Memory B cell (primary cell): ENCODE measurements at places on chromosomes 3 and 15.

GRCh38 chr3:23175341-23176083 lies 27.6 kb upstream of the UBE2E2 start:
- no peak for DNase-seq

GRCh38 chr15:73683777-73684580 lies at the start of gene CD276:
CD276 (plus strand) TSS chr15:73684383; CDS start chr15:73699640, 15,257 bp downstream.
- DNase-seq, result no peak

DNA sequence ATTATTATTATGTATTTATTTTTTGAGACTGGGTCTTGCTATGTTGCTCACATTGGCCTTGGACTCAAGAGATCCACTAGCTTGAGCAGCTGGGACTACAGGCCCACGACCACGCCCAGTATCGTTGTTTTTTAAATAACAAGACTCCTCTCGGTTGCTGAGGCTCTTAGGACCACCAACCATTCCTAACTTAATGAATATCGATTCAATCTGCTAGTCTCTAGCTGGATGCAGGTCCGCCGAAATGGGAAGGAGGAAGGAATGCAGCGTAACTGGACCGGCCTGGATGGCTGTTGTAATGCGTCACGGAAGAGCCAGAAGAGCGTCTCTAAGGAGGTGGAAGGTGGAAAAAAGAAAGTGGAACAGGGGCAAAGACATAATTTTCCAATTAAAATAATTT lies 1.7 kb downstream of the ANXA2 start:
- no peak for DNase-seq

- DNase-seq, result no peak
Observed at GRCh38 chr3:87755852-87756251, 303.0 kb downstream of the CGGBP1 start.

GRCh38 chr15:100464888-100465287 lies 63.9 kb downstream of the CERS3 start:
- no peak for DNase-seq

DNA sequence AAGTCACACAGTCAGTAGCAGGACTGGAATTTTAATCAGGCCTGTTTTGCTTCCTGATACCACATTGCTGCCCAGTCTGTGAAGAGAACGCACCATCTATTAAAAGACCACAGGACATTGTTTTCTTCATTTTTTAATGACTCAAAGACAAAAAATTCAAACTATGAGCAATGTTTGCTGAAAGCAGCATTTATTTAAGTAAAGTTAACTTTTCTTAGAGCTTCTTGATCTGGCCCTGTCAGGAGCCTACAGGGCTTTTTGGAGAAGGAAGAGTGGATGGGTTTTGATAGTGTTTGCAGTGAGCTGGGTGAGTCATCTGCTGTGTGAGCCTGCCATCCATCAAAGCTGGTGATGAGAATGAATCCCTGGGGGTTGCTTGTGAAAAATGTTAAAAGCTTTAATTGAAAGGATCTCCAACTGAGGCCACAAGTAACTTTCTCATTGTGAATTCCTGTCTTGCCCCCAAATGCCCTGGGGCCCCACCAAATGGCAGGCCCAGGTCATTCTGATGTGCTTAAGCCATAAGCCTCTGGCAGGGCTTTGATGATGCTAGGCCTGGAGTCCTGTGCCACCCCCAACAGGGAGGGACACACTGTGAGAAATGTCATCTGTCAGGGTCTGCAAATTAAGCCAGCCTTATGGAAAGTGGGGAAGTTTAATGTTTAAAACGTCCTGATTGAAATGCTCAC lies 136.2 kb upstream of the PFN2 start:
- DNase-seq, result no peak

DNA sequence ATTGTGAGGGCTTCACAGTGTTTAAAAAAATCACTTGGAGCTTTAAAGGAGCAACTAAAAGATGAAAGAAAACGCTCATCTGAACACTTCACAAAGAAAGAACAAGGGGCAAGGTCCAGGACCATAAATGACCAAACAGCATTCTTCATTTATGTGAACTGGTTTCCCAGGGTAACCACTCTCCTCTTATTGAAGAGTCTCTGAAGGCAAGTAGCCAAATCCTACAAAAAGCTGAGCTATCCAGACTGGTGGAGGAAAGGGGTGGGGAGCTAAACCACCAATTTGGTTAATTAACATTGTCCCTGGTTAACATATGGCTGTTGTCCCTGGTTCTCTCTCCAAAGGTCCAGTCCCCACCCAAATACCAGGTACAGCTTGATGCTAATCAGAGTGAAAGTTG lies 58.1 kb downstream of the OSBPL10 start:
- DNase-seq, result no peak

DNA sequence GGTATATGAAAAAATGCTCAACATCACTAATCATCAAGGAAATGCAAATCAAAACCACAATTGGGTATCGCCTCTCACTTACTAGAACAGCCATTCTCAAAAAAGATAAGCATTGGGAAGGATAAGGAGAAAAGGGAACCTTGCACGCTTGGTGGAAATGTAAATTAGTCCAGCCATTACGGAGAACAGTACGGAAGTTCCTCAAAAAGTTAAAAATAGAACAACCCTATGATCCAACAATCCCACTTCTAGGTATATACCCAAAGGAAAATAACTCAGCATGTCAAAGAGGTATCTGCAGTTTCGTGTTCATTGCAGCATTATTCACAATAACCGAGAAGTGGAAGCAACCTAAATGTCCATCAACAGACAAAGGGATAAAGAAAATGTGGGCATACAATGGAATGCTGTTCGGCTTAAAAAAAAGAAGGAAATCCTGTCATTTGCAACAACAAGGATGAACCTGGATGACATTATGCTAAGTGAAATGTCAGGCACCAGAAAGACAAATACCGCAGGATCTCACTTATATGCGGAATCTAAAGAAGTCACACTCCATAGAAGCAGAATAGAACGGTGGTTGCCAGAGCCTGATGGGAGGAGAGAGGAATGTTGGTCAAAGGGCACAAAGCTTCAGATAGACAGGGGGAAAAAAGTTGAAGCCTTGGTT lies 11.7 kb upstream of the CMTM7 start:
- no peak for DNase-seq

GRCh38 chr3:15800327-15800726 lies 2.5 kb upstream of the ANKRD28 start:
- no peak for DNase-seq

- DNase-seq, result no peak
Observed at GRCh38 chr15:57463360-57463759, 87.1 kb downstream of the CGNL1 start.

DNA sequence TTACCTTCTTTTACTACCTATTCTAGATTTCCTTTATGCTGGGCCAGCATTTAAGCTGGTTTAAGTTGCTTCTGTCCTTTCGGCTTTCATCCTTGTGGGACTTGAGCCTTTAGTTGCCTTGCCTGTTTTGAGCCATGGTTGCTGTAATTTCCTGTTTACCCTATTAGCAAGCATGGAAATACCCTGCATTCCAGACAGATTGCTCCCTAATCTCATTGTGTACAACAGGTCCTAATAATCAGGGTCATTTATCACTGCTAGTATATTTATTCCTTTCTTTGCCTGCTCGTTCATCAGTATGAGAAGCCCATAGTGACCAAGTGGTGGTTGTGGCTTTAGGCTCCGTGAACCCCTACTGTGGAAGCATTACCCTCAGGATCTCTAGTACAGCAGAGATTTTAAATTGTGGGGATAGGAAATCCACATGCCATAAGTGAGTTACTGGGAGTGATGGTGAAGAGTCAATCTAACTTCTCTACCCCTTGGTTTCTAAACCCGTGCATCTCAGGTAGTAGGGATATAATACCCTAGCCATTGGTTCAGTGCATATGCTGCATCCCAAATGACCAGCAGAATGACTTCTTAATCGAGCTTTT lies 31.9 kb downstream of the NCK1 start:
- DNase-seq, result no peak

DNA sequence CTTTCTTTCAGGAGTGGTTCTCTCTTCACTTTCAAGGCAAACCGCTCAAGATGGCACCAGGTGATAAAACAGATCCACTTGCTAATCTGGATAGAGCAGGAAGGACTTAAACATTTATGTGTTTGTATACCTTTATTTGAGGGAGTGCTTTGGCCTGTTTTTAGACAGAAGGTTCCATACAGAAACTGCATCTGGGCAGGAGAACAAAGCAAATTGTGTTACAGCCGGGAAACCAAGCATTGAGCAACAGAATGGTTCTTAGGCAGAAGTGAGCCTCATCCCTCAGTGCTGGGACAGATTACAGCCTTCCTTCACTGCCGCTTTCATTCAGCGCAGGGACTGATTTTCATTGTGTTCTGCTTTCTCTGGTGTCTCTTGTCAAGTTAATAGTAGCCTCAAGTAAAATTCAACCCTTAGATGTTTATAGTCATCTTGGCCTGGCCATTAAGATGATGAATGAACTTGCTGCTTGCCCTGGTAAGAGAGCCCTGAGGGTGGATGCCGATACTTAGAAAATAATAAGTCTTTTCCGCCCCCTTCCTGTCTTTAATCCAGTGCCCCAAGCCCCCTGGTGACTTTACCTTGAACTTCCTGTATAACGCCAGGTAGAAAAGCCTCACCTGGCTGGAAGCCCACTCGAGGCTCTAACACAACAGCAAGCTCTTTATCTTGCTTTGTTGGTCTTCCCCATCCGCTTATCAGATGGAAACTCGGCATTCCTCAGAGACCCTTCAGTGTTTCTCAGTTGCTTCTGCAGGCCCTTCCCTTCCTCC lies 168.0 kb upstream of the CTDSPL start:
- no peak for DNase-seq

DNA sequence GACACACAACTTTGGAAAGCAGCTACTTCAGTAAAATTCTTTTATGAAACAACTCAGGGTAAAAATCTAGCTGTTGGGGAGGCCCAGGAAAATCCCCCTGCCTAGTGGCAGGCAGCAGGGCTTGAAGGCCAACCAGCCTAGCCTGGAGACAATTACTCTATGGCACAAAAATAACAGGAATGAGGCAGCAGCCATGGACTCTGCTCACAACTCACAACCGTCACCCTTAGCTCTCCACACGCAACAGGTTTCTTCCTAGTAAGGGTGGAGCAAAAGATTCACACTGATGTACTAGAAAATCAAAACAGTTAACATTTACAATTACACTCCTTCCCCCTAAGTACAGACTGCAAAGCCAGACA lies 530 bp upstream of the FBXL22 start:
- no peak for DNase-seq

GRCh38 chr3:42827654-42828053 lies 18.4 kb downstream of the ACKR2 start:
- no peak for DNase-seq

GRCh38 chr3:161043336-161044035 lies 61.7 kb downstream of the B3GALNT1 start:
- DNase-seq, result no peak

- no peak for DNase-seq
Observed at GRCh38 chr3:141431411-141432378, 55.1 kb upstream of the RASA2 start.

GRCh38 chr15:40843885-40844695 lies at the start of gene SPINT1:
SPINT1 (plus strand) TSS chr15:40844048; CDS start chr15:40844555, 507 bp downstream.
- DNase-seq, result peak; percentile 56

DNA sequence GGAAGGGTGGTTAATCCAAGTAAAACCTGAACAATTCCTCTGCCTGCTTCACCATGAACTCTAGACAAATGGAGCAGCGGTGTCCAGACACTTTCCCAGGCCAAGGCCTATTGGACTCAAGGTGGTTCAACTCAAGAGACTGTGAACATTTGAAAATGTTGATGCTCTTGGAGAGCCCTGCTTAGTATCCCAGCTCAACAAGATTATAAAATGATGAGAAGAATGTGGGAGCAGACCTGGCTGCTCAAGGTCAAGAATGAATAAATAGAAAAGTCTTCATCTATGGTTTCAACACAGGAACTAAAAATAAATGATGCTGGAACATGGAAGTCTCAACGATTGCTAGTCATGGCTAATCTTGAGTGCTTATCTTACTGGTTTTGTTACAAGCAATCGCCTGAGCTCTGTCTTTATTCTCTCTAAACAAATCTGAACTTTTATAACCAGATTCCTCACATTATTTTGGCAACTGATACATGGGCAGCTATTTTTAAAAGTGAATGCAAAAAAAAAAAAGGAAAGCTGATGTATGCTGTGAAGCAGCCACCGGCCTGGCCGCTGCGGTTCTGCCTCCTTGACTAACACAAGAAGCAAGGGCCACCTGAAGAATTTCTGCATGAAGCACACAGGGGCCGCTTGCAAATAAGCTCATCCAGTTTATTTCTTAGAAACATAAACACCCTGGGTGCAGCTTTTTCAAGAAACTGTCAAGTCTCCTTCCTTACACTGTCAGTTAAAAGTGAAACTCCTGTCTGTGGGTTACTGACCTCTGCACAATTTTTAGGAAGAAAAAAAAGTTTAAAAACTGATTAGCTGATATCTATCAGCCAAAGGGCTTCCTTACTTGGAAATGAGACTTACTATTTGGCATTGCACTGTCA lies 120.1 kb upstream of the ARHGEF3 start:
- no peak for DNase-seq

- no peak for DNase-seq
Observed at GRCh38 chr3:46668116-46668515, 25.4 kb downstream of the ALS2CL start.

GRCh38 chr3:44237665-44238064 lies 4.0 kb upstream of the TOPAZ1 start:
- DNase-seq, result no peak

DNA sequence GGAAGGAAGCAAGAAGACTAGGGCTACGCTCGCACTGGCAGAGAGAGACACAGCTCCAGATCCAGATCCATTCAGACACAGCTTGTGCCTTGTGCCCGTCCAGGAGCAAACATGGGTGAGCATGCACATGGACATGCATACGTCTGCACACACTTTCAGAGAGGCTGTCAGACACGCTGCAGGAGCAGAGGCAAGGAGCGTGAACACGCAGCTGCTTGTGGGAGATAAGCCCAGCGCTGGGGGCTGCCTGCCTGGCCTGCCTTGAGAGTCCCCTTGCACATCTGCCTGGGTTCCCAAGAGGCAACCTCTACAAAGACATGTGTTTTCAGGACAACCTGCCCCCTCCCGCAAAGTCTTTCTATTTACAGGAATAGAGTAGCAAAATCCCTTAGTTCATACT lies 13.6 kb upstream of the BAHD1 start:
- DNase-seq, result no peak

GRCh38 chr3:99407257-99407656 lies 231.1 kb upstream of the COL8A1 start:
- DNase-seq, result no peak

- no peak for DNase-seq
Observed at GRCh38 chr3:101886626-101887025, 37.3 kb downstream of the NFKBIZ start.

GRCh38 chr3:75192146-75192616 lies 471.9 kb upstream of the FRG2C start:
- DNase-seq, result peak; percentile 18

- DNase-seq, result no peak
Observed at GRCh38 chr15:31442699-31443111, 116.1 kb downstream of the KLF13 start.
